ENCODE measurements at places on chromosomes 12 and 14. TPM values are rescaled to one million over a fixed set of nuclear protein-coding genes. Genes with fewer than 3 reads are reported as not detected.

DNA sequence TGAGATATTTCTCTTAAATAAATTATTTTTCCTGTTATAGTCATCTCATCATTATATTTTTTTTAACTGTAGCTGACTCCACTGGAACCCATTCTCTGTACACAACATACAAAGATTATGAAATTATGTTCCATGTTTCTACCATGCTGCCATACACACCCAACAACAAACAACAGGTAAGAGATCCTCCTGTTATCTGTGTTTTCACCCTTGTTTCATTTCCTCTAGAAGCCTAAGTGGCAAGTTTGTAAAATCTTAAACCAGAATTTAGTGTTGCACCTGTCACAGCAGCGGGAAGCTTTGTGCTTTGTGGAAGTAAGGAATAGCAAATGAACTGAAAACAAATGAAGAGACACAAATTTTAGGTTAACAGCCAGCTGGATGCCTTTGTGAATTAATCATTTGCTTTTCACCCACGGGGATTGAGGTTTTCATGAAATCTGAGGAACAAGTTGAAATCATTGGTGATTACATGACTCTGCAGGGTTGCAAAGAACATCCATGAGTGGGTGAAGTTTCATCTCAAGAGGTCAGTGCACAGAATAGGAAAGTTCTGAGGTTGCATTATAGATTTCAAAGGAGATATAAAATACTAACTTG, 273.9 kb upstream of the RGS6 start:
- DNase-seq: no peak

DNA sequence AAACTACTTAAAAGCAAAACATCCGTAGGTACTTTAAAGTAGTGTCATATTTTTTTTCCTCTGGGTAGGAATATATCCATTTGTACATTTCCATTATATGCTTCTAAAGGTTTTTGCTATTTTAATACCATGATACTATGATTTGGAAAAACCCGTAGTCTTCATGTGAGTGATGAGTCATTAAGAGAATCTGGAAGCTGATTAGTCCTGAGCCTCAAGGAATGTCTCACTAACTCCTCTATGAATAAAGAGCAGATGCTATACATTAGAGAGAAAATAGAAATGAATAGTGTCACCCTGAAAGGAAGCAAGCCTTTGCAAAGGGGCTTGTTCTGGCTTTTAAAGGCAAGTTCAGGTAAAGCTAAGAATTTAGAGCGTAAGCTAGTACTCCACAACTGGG, 432.1 kb downstream of the CCDC91 start:
- DNase-seq: no peak

ADAMTS20 gene
- not detected for total RNA-seq

UNC79 gene
- not detected for total RNA-seq

NPAS3 gene
- total RNA-seq: 0.79 TPM

IL22 gene
- total RNA-seq: not detected

PTPRO gene
- 6.0 TPM for total RNA-seq

DNA sequence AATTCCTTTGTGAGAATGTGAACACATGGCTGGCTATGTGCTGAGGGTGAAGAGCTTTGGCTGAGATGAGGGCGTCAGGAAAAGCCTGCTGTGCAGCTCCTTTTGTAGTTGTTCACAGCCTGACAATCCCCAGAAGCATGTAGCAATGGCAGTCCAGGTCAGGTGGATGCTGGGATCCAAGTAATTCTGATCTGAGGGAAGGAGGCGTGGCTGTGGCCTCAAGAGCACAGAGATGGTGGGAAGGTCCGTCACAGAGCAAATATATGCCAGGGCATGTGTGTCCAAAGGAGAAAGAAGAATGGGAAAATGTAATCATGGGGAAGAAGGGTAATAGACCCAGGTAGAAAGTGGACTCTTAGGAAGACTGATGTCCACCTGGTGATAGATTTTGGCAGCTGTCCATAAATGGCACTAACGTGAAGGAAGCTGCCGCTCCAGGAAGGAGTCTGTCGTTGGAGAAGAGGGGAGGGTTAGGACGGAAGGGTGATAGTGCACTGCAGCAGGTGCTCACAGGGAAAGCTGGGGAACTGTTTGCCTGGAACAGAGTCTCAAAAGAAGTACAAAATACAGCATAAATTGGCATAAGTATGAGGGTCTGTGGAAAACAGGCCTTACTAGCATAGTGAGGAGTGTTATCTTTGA, 13.8 kb downstream of the MGST1 start:
- DNase-seq: no peak

GRCh38 chr12:96215919-96216273, 21.7 kb downstream of the ELK3 start:
- no peak for DNase-seq

GRCh38 chr12:46517579-46517962, 145.0 kb upstream of the SLC38A2 start:
- no peak for DNase-seq

TGFB3 gene
- 9.2 TPM for total RNA-seq

CLEC1A gene
- total RNA-seq: 2.3 TPM

GRCh38 chr12:96132819-96133218, 61.4 kb upstream of the ELK3 start:
- DNase-seq: no peak

TECPR2 gene
- total RNA-seq: 46.0 TPM

DNA sequence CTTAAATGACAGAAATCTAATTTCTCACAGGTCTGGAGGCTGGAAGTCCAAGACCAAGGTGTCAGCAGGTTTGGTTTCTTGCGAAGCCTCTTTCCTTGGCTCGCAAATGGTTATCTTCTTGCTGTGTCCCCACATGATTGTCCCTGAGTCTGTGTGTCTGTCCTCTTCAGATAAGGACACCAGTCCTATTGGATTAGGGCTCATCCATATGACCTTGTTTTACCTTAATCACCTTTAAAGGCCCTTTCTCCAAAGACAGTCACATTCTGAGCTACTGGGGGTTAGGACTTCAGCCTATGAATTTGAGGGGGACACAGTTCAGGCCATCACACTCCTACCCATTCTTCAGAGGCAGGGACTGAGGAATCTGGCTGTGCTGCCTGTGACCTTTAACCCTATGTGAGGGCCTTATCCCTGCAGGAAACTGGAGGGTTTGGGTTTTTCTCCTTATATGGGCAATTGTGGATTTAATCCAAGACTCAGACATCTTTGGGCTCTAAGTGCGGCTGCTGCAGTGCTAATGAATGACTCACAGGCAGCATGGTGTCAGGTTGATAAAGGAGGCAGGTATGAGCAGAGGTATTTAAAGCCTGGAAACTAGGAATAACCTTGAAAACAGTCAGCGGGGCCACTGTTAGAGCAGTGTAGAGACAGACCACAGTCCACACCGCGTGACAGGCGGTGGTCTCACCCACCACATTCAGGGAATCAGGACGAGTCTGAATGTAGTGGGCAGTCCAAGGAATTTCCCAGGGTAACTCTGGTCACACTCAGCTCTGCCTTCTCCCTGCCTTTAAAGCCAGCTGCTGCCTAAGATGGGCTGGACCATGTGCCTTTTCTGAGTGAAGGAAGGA, 10.2 kb downstream of the TPCN1 start:
- no peak for DNase-seq

ANG gene
- 24.4 TPM for total RNA-seq

DNA sequence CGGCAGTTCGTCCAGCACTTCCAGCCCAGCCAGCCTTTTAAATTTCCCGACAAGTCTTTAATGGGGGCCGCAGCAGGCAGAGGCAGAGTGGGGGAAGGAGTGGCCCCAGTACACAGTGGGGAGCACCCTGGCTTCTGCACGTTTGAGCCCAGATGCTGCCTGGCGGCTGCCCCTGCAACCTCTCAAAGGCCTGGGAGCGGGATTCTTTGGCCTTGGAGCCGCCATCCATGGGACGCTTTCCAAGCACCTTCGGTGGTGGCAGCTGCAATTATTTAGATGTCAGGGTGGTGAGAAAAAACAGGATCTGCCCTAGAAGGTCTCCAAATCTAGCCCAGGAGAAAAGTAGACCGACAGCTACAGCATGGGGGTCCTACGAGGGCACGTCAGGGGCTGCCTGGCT, 46.0 kb downstream of the FAM222A start:
- DNase-seq: no peak

- no peak for DNase-seq
These were observed 84.7 kb downstream of the DNAI7 start for GRCh38 chr12:25110260-25110659.

DNA sequence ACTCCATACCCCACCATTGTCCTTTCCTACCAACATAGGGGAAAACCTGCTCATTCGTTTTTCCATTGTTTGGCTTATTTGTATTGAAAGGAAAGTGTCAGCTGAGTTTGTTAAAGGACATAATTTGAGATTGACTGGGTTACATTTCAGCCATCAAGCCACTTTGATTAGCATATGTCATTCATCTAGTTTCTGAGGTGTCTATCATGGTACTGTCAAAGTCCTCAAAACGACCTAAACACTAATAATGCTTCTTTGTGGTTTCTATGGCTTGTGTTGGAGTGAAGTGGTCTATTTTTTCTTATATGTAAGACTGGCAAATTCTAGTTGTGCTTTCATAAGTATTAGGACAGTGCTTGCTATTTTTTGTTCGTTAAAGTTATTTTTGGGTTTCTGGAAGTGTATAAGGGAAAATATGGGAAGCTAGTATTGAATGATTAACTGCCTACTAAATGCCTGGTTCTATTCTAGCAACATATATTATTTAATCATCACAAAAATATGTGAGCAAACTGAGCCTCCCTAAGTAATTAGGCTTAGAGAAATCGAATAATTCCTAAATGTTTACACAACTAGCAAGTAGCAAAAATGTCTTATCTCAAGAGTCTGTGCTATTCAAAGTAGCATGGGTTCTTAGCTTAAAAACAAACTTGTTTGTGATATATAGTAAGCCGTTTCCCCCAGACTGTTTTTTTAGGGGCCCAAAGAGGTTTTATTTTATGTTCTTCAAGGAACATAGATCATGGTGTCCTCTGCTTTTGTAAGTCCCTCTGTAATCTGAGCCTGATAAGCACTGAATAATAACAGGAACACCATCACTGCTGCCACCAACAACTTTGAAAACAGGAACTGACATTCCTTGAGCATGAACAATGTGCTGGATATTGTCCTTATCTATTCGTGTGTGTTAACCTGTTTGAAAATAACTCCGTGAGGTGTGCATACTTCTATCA, 67.1 kb downstream of the DERA start:
- DNase-seq: no peak

GRCh38 chr12:96219700-96220206, 25.6 kb downstream of the ELK3 start:
- no peak for DNase-seq

All from omental fat pad (tissue), 4 donors.